Stimulated activated CD8-positive, alpha-beta memory T cell treated with anti-CD3 and anti-CD28 coated beads, Interleukin-4, amount 100 ng/mL, for 48 hours (primary cell): ENCODE measurements at places on chromosomes 1 and 21.

GRCh38 chr1:156862997-156863599, 2.4 kb downstream of the NTRK1 start:
- DNase-seq, result peak; percentile 77

DNA sequence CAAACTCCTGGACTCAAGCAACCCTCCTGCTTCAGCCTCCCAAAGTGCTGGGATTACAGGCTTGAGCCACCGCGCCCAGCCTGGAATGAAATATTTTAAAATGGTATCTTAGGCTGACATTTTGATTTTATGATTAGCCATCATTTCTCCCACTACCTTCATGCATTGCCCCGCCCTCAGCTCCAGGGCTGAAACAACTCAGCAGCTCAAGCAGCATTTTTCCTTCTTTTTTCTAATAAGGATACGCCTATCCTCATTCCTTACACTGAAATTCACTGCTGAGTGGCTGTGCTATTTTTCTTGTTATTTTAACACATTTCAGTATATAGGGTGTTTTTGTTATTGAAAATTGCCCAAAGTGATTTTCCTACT, 56.8 kb upstream of the HTR1D start:
- no peak for DNase-seq

DNA sequence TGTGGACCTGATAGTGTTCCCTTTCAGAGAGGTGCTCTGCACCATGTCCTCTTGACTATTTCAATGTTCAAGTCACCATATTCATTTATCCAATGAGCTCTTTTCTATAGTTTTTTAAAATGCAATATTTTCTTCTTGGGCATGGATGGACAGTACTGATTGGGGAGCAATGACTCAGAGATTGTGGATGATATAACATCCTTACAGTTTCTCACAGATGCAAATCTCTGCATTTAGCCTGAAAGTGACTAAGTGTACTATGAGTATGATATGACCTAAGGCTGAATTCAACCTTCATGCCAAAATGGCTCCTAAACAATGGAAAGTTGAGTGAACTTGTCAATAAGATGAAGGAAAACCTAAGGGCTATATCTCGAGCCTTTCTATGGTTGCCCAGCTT, 36.5 kb downstream of the C4BPA start:
- DNase-seq, result no peak

DNA sequence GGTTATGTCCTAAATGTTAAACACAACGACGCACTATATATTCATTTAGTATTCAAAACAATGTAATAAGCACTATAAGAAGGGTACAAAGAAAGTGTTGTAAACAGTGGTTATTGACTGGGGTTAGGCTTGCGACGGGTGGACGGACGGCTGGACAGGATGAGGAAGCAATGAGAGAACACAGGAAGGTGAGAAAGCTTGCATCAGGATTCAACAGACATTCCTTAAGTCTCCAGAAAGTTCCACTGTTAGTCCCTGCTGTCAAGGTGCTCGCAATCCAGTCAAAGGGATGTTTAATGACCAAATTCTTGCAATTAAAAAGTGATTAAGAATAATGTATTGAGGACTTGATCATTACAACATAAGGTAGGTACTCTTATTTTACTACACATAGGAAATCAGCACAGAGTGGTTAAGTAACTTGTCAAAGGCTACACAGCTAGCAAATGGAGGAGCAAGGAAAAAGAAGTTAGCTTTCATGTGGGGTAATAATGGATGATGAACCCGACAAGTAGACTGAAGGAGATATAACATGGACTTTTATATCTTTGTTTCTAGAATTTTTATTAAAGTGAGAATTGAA, 994 bp upstream of the ACBD6 start:
- DNase-seq, result no peak

- no peak for DNase-seq
These were observed 19.4 kb upstream of the CADM3 start for GRCh38 chr1:159152031-159152430.

- no peak for DNase-seq
These were observed 110.5 kb downstream of the MAST2 start for GRCh38 chr1:45913731-45914501.

DNA sequence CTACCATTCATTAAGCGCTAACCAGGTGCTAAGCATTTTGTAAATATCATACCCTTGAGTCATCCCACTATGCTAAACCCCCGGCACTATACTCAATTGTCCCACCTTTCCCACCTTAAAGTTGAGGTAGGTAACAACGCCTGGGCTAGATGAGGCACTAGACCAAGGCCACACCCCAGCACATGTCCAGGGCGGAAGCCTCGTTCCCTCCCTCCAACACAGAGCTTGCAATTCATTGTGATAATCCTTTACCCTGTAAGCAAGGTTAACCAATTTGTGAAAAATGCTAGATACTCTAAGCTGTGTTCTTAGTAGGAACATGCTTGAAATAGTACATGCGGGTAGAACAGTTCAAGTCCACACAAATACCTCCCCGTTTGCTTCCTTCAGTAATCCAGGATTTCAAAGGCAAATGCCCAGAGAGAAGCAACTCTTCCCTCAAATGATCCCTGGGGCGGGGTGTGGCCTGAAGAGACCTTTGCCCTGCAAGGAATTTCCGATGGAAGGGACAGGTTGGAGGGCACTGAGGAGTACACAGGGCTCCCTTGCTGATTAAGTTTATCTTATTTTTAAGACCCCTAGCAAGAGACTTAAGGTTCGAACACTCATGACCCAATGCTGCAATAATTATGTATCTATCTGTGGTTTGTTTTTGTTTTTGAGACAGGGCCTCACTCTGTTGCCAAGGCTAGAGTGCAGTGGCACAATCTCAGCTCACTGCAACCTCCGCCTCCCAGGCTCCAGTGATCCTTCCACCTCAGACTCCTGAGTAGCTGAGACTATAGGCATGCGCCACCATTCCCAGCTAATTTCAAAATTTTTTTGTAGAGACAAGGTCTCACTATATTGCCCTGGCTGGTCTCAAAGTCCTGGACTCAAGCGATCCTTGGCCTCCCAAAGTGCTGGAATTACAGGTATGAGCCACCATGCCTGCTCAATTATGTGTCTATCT, 2.6 kb downstream of the RSPH1 start:
- peak; percentile 3 for DNase-seq

GRCh38 chr1:76317299-76317900, 242.9 kb downstream of the ST6GALNAC3 start:
- no peak for DNase-seq

DNA sequence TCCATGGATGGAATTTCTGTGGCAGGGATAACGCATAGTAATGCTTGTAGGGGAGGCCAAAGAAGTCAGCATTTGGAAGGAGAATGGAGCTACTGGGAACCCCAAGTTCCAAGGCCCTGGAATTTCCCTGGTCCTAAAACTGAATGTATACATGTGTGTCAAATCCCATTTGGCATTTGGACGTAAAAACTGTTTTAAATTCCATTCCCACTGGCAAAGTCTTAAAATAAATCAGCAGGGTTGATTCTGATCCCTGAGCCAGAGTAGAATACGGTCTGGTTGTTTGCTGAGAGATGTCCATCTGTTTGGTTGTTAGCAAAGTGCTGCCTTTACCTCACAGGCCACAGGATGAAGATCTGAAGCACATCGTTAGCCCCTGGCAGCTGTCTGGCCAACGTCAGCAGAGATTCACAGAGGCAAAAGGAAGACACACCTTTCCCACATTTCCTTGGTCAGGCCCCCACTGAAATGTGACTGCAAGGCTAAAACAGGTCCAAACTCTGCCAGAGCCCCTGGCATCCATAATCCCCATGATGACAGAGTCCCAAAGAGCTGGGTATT, 62.2 kb downstream of the GORAB start:
- no peak for DNase-seq

GRCh38 chr1:98005326-98006010, 84.6 kb upstream of the DPYD start:
- DNase-seq, result no peak

DNA sequence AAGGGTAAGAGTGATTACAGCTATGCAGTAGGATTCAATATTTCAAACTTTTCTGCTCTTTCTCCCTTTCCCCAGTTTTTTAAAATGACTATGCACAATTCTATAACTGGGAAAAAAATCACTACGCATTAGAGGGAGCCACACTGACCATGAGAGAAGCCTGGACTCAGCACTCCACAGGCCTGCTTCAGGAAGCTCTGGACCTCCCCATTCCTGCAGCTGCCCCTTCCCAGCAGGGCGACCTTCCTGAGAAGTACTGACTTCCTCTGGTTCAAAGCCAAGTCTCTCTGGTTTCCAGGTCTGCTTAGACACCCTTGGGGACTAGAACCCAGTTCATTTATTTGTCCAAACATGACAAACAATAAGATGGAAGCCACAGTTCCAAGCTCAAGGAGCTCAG, 42.0 kb upstream of the CLSTN1 start:
- DNase-seq, result no peak

DNA sequence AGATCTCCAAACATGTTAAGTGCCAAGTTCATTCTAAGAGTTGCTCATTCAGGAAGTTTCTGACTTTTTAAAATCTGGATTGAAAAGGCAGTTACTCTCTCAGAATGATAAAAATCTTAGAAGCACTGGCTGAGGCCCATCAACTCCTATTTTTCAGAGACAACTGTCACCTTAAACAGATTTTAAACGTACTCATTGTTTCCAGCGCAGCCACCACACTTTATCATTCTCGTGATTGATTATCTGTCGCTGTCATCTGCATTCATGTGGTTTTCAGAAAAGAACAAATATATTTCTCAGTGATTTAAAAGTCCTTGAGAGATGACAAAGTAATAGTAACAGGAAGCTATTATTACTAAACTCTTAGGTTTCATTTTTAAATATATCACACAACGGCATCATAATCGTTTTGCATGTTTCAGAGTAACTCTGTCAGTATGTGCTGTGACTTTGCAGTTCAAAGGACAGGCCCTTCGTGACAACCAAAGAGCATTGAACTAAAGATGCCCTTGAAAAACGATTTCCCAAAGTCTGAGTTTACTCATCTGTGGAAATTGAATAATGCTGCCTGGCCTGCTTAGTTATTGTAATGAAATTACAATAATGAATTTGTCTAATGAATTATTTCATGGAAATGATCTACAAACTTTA, 14.9 kb upstream of the KCNK1 start:
- DNase-seq, result peak; percentile 52

- DNase-seq, result no peak
These were observed 149.7 kb downstream of the TGFBR3 start for GRCh38 chr1:91736146-91736714.

- DNase-seq, result no peak
These were observed 7.8 kb downstream of the ZC3H12A start for GRCh38 chr1:37482004-37482785.

DNA sequence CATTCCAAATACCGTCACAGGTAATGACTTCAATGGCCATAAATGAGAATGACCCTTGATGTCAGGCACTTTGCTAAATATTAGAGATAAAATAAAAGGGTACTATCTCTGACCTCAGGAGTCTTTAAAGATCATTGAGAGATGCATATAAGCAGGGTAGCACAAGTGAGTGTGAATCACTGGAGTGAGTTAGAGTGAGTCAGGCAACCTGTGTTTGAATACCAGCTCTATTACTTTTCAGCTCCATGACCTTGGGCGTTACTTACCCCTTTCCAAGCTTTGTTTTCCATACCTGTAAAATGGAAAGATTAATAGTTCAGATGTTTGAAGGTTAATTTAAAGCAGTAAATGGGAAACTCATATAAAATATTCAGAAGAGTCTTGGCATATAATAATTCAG, 1058.0 kb upstream of the ADGRL4 start:
- no peak for DNase-seq

DNA sequence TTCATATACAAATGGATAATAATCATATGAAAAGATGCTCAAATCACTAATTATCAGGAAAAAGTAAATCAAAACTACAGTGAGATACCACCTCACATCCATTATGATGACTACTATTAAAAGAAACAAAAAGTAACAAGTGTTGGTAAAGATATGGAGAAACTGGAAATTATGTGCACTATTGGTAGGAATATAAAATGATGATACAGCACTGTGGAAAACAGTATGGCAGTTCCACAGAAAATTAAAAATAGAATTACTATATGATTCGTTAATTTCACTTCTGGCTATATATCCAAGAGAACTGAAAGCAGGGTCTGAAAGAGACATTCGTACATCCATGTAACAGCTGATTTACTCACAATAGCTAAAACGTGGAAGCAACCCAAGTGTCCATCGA, 21.1 kb upstream of the ATP1A1 start:
- no peak for DNase-seq

DNA sequence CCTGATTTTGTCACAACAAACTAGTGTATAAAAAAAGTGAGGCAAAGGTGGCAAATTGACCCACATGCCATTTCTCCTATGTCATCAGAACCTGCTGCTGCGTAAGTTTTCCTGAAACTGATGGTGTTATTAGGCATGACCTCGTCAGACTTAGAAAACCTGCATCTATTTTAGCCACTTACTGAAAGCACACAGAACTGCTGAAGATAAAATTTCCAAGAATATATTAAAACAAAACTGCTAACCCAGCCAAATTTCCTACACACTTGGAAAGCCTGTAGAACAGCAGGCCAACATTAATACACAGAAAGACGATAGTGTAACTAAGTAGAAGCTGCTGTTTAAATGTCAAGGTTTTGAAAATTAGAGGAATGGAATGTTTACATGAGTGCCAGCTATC, 674.5 kb upstream of the CXADR start:
- DNase-seq, result no peak

DNA sequence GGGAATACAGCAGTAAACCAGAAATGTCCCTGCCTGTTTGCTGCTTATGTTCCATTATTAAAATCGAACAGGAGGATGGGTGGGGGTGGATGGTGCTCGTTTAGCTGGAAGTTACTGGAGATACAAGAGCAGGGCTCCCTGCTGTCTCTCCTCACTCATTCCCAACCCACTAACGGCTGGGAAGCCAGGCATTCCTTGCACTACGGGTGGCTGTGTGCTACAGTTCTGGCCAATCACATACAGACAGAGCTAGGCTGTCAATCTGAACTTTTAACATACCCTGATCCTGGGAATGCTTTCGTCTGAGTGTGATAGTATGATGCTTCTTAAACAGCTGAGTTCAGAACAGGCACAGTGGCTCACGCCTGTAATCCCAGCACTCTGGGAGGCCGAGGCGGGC, 7.0 kb downstream of the SIPA1L2 start:
- no peak for DNase-seq

- no peak for DNase-seq
These were observed 59.8 kb downstream of the GPR88 start for GRCh38 chr1:100597784-100598183.

DNA sequence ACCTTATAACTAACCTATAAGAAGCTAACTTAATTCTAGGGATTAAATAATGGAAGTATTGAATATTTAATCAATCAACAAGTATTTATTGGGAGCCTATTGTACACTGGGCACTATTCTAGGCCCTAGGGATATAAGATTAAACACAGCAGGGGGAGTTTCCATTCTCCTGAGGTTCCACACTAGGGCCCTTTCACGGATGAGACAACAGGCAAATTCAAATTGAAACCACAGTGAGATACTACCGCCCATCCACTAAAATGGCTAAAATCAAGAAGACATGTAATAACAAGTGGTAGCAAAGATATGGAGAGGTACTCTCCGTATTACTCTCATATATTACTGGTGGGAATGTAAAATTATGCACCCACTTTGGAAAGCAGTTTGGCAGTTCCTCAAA, 674.4 kb downstream of the KIF26B start:
- no peak for DNase-seq

DNA sequence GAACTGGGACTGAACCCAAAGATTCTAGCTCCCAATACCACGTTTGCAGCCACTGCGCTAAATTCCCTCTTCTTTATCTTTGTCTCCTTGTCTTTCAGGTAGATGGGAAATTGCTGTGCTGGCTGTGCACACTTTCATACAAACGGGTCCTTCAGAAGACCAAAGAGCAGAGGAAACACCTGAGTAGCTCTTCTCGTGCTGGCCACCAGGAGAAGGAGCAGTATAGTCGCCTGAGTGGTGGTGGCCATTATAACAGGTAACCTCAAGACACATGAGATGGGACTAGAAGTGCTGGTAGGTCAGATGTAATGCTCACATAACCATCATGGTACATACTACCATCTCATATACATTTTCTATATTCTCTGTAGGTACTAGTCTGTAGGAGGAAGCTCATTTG, 18.8 kb downstream of the FAM76A start:
- DNase-seq, result no peak
